ENCODE measurements at places on chromosomes 3 and 15. TPM values are rescaled to one million over a fixed set of nuclear protein-coding genes. Genes with fewer than 3 reads are reported as not detected.

CDHR4 gene
- 0.33 TPM for total RNA-seq

ABHD14A gene
- 11.2 TPM for total RNA-seq

XCR1 gene
- not detected for total RNA-seq

GABRR3 gene
- not detected for total RNA-seq

KIF7 gene
- total RNA-seq, result 10.2 TPM

ADAMTS17 gene
- total RNA-seq, result 1.7 TPM

SLC30A4 gene
- total RNA-seq, result 6.0 TPM

DNAJA4 gene
- total RNA-seq, result 8.2 TPM

OR5K2 gene
- total RNA-seq, result not detected

NEK11 gene
- total RNA-seq, result 20.2 TPM

ZPLD1 gene
- 3.8 TPM for total RNA-seq

ADAMTSL3 gene
- total RNA-seq, result 0.17 TPM

CCDC54 gene
- total RNA-seq, result not detected

Data from mammary epithelial cell (primary cell).